ENCODE measurements at places on chromosomes 13 and 19.

DNA sequence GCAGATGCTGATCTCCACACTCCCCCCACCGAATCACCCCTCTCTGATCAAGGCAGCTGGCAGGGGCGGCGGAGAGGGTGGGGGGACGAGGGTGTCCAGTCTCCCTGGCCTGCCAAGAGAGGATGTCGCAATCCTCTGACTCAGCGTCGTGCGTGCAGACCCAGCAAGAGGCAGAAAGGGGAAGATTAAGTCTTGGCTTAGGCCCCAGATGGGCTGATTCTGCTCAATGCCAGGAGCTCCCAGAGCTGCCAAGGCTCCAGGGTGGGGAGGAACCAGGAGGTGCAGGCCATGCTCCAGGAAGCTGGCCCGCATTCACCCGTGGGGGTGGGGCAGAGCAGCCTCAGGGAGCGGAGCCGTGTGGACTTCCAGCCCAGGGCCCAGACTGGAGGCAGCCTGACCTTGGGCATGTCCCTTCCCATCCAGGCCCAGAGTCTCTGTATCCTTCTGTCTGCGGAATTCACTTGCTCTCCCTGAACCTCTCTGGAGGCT is 6.6 kb upstream of the BCL3 start:
- DNase-seq, result peak; percentile 83

- DNase-seq, result no peak
Measured at GRCh38 chr19:3722443-3723109, 14.4 kb downstream of the TJP3 start.

- peak; percentile 62 for DNase-seq
Measured at GRCh38 chr13:30735025-30735871, at the start of gene ALOX5AP. ALOX5AP (plus strand) TSS chr13:30735543; CDS start chr13:30735606, 63 bp downstream.

- DNase-seq, result no peak
Measured at GRCh38 chr13:30799356-30799824, 64.0 kb downstream of the ALOX5AP start.

GRCh38 chr13:39283072-39283471 is 244.8 kb downstream of the NHLRC3 start:
- no peak for DNase-seq

DNA sequence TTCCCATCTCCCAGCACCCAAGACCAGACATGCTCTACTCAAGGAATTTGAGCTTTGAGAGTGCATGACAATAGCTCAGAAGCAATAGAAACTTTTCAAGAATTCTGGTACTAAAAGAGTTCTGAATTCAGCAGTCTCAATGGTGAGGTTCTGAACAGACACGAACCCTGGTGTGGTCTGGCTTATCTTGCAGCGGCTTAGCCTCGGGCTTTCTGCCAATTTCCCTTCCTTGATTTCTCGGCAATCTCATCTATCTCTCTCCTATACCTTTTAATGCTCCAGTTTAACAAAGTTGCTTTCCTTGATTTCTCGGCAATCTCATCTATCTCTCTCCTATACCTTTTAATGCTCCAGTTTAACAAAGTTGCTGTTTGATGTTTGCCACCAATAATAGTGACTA is 174.6 kb downstream of the SPRY2 start:
- no peak for DNase-seq

DNA sequence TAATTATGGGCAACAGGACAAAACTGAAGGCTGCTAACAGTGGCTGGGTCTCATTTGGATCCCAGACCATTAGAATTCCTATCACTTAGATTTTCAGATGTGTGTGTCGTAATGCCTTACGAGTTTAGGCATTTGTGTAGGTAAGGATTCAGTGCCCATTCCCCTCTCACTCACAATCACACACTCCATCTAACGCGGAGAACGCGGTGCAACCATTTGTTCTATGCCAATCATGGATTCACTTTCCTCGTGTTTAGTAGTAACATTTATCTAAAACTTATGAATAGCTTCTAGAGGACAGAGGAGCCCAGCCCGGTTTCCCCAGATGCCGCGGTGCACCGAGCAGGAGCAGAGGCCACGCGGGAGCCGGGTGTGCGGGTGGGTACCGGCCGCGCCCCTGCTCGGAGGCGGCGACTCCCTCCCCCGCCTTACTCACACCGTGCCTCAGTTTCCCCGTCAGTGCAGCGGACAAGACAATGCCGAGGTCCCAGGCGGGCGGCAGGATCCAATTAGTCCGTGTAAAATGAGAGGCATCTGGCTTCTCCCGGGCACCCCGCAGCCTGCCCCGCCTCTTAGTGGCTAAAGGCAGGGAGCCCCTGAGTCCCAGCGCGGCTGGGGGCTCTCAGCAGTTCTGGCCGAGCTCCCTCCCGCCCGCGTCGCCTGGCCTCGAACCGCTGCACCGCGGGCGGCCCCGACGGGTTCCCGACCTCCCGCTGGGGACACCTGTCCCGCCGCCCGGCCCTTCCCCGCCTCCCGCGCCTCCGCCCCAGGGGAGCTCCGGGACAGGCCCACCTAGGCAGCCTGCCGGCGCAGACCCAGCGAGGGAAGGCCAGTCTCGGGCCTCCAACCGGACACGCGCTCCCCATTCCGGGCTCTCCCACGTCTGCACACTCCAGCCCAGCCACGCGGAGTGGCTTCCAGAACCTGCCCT is 5.9 kb upstream of the C1QTNF9B start:
- DNase-seq, result no peak

GRCh38 chr19:29003641-29004409 is 209.1 kb downstream of the UQCRFS1 start:
- no peak for DNase-seq

- DNase-seq, result no peak
Measured at GRCh38 chr13:111013196-111013595, 98.3 kb upstream of the ANKRD10 start.
